NT2/D1 (cell line): ENCODE measurements at places on chromosomes 11 and 22.

- DNase-seq = no peak
Measured at GRCh38 chr11:60528934-60529333, 13.7 kb downstream of the MS4A13 start.

GRCh38 chr11:110465231-110465630, 35.5 kb downstream of the FDX1 start:
- no peak for DNase-seq

DNA sequence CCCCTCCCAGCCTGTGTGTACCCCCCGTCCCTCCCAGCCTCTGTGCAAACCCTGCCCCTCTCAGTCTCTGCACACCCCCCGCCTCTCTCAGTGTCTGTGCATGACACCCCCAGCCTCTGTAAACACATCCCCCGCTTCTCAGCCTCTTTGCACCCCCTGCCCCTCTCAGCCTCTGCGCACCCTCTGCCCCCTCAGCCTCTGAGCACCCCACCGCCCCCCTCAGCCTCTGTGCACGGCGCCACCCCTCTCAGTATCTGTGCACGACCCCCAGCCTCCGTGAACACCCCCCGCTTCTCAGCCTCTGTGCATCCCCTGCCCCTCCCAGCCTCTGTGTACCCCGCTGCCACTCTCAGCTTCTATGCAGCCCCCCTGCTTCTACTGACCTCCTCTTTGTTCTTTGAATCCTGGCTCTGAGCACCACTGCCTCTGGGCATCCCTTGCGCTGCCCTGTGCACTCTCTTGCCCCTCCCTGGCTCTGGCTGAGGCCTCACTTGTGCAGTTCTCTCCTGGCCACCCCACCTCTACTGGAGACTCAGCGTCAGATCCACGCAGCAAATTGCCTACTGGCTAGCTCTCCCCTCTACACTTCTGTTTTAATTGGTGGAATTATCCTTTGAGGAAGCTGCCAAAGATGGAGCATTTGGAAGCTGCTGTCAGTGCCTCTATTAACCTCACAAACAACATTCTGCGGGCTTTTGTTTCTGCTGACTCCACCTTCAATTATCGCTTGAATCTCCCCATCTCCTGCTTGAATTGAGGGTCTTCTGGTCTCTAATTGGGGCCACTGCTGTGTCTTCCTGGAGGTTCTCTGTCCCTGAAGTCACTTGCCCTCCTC, 838.6 kb downstream of the TBC1D22A start:
- DNase-seq = no peak

DNA sequence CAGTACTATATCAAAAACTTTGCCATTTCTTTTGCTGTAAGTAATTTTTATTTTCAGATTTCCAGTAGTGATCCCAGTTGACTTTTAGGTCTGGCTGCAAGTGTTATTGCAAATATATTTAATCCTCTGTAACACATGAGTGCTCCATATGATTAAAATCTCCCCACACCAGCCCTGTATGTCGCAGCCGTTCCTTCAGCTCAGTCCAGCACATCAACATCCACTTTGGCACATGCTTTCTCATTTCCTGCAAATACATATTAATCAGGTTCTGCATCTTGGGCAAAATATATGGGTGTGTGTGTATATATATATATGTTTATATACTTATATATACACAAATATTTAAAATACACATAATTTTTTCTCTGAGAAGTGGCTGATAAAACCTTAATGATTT, 919.5 kb downstream of the JRKL start:
- no peak for DNase-seq

- no peak for DNase-seq
Measured at GRCh38 chr11:131790586-131790985, 420.2 kb downstream of the NTM start.

DNA sequence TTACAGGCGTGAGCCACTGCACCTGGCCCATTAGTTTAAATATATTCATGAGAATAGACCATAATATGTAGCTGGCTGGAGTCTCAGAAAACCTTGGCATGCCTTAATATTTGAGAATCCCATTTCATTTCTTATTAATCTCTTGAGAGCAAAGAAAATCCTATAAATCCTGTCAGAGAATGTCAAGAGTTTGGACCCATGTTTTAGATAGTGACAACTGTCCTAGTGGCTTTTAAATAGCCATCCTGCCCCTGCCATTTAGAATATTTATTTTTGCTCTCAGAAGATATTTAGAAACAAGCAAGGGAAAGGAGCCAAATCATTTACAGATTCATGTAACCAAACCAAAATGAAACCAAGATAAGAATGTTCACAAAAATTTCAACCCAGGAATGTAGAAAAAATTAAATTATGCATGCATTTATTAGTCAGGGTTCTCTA, 107.2 kb downstream of the SWAP70 start:
- no peak for DNase-seq

GRCh38 chr11:122367809-122368231, 251.8 kb upstream of the BLID start:
- DNase-seq = no peak

DNA sequence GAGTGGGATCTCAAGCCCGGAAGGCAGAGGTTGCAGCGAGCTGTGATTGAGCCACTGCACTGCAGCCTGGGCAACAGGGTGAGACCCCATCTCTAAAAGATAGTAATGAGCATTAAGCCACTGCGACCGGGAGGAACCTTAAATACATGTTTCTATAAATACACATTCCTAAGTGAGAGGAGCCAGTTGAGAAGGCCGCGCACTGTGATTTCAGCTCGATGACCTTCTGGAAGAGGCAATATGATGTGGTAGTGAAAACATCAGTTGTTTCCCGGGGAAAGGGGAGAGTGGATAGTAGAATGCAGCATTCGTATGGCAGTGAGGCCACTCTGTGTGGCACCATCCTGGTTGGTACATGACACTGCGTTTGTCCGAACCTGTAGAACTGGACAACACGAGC, 18.0 kb downstream of the PTDSS2 start:
- no peak for DNase-seq

DNA sequence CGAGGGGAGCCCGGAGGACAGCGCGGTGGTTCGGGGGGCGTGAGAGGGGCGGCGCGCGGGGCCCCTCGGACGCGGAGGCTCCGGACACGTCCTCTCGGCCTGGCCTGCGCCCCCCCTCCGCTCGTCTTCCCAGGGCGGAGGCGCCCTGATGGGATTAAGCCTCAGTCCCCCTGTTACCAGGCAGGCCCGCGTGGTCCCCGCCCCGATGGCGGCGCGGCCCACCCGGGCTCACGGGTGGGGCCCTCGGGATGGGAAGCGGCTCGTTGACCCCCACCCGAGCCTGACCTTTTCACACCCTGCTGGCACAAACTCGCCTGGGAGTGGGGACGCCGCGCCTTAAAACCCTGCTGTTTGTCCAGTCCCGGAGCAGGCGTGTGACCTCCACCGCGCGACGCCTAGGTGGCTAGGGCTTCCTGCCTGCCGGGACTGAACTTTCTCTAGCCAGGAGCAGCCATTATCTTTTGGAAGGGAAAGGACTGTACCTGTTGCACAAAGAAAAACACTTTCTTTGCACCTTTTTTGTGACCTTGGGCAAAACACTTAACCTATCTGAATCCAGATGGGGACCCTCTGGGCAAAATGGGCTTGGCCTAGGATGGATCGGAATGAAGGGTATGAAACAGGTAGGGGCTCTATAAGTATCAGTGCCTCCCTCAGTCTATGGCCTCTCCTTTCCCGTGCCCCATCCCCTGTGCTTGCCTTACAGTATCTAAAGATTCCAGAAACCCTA, 1.0 kb downstream of the KIAA1671 start:
- no peak for DNase-seq

DNA sequence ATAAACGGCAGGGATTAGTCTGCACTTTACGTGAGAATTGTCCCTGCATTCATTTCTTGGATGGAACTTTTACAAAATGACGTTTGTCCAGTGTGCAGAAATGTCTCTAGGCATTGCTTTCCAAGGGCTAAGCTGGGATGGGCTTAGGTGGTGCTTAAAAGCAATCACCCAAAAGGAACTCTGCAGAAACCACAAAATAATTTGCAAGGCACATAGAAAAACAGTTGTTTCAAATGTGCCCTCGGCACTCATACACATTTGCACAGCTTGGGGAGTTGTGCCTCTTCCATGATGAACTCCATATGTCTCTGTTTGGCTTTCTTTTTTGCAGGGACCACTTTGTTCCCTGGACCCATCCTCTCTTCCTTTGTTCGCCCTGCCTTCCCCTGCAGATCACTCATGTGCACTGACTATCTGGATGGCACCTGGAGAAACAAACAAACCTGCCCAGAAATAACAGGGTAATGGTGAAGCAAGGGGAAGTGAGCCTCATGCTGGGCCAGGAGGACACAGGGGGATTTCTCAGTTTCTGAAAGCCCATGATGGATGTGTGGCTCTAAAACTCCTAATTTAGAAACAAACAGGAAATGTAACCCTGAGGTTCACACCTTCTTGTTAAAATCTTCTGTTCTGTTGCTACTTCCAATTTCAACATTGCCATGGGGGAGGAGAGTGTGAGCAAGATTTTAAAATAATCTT, 150.2 kb downstream of the SNX19 start:
- DNase-seq = no peak

GRCh38 chr11:78219493-78220217, 30.9 kb downstream of the USP35 start:
- DNase-seq = no peak

DNA sequence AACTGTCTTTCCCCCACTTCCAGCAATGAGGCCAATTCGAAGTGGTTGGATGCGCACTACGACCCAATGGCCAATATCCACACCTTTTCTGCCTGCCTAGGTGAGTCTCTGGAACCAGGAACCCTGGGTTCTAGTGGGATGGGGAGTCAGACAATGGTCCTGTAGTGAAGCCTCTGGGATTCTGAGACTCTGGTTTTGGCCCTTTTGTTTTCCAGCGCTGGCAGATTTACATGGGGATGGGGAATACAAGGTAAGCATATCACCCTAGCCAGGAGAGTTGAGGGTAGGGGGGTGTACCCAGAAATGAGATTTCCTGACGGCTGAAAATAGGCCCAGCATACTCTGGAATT, 530 bp downstream of the BBS1 start:
- no peak for DNase-seq

DNA sequence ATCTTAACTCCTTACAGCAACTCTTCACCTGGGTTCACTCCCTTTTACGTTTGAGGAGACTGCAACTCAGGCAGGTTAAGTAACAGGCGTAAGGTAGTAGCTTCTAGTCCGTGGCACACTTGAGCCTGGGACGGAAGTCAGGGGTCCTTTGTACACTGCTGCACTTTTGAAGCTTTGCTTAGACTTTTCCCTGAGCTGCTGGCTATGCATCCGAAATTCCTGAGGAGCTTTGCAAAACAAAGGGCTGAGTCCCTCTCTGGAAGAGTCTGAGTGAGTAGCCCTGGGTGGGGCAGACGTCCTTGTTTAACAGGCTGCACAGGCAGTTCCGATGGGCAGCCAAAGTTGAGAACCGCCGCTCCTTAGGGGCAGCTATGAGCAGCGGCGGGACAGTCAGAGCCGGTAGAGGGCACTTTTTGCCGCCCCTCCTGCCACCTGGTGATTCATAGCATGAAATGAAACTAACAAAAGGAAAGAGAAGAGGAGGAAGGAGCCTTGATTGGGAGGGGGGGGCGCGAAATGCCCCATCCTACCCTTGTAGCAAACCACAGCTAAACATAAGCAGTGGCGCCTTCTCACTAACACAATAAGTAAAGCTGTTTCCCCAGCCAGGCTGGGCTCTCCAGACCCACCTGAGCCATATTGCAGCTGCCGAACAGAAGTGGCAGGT, 1.4 kb downstream of the TMEM109 start:
- peak; percentile 86 for DNase-seq
